IPS DF 19.7 (cell line): ENCODE measurements at places on chromosomes 3 and 15.

DNA sequence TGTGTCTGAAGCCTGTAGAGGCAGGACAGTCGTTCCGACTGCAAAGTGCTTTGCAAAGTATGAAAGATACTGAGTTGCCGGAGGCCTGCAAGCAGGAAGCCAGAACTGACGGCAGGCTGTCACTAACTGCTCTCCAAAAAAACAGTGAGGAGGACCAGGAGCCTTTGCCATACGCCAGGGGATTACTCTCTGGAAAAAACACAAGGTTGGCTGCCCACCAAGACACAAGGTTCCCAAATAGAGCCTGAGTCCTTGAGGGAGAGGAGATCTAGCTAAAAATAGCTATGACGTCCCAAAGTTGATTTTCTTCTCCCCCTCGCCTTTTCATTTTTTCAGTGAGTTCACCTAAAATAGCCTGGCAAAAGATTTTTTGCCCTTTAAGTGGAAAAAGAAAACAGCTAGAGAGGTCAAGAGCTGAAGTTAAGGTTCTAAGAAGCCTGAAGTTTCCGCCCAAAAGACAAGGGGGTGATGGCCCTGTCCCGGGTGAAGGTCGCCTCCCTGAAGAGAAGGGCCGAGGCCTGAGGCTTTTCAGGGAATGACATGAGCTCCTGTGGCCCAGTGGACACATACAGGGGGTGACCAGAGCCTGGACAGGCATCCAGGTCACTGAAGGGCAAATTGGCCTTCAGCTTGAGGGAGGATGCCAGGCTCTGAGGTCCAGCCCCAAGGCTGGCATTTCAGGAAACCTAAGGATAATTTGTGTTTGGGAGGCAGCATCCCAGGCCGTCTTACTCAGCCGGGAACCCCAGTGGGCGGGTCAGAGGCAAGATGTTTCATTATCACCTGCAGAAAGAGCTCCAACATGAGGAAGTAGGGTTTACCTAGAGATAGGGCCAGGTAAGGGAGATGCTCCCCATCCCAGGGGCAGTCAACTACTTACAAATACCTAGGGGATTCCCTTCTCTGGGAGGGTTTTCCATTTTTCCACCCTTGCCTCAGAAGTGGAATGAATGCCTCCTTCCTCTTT is 44.9 kb upstream of the DGKG start:
- no peak for DNase-seq

DNA sequence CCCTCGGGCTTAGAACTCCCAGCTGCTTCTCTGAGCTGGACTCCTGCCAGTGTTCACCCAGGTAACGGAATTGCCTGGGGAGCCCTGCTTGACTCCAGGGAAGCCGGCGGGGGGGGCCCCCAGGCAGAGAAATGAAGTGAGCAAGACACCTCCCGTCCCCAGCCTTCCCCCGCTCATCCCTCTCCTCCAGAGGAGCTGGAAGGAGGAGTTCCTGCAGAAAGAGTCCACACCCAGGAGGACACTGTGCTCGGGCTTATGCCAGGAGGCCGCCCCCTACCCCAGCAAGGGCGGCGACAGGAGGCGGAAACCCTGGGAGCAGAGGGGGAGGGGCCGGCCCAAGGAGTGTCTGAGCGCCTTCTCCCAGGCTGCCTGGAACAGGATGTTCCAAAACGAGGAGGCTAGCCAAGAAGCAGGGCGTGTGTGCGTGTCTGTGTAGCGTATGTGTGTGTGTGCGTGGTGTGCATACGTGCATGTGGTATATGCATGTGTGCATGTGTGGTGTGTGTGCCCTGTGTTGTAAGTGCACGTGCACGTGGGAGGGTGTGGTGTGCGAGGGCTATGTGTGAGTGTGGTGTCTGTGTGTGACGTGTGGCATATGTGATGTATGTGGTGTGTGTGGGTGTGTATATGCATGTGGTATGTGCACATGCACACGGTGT is 511.3 kb downstream of the SHQ1 start:
- no peak for DNase-seq

DNA sequence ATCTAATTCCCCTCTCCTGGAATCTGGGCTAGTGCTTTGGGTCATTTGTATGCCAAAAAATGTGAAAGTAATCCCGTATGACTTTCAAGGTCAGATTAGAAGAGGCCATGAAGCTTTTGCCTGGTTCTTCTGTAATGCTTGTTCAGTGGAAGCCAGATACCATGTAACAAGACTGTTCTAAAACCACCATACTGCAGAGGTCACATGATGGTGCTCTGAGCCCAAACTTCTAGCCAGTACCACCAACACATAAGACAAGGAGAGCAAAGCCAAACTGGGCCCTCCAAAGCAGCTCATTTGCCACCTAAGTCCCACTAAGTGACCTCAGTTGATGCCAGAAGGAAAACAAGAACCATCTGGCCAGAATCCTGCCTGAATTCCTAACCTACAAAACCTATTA is 64.3 kb upstream of the MELTF start:
- no peak for DNase-seq

DNA sequence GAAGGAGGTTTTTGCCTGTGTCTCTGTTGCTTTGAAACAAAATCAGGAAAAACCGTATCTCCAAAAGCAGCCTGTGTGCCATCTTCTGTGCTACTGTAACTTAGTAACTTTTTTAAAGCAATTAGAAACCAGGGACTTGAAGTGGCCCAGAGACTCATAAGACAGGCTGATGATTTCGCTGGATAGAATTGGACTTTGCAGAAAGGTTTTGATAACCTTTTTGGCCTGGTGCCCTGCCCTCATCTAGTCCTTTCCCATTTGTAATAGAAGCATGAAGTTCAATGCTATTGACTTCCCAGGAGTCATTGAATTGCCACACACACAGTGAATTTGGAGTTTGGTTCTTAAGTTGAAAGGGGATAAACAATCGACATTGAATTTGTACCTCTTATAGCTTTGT is 157.2 kb downstream of the PTPRG start:
- DNase-seq = no peak
